ENCODE measurements at places on chromosomes 12 and 14.

GRCh38 chr12:65162609-65163008 is 6.8 kb upstream of the LEMD3 start:
- DNase-seq = no peak

DNA sequence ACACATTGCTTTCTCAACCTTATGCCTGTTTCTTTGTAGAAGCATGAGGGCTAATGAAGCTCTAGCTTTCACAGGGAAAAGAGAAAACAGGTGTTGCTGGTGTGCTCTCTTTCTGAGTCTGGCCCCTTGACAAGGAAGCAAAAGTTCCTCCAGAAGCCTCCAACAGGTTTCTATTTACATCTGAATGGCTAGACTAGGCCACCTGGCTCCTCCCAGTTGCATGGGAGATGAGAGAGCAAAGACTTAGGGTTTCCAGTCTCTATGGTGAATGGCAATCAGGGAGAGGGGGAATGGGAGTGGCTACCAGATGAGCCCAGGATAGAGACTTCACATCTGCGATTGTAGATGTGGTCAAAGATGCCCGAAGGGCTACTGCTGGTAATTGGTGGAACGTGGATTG is 138.1 kb upstream of the PLXNC1 start:
- no peak for DNase-seq

DNA sequence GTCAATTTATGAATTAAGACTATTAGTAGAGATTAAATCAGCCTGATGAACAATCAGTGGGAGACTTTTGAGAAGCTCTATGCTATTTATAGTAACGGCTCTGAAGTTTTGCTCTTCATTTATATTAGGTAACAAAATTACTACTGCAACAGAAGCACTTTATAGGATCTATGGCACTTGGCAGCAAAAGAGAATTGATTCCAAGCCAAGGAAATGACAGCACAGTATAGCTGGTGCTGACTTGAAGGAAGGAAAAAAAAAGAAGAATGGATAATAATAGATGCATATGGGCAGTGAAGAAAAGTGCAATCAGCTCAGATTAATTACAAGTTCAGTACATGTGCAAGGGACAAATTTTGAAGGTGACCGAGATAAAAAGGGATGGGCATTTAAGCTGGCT is 228.2 kb upstream of the PPFIA2 start:
- DNase-seq = no peak

- DNase-seq = no peak
Observed at GRCh38 chr14:34580381-34580780, 40.9 kb upstream of the EAPP start.

- DNase-seq = no peak
Observed at GRCh38 chr12:95820096-95820703, 29.6 kb upstream of the NTN4 start.

- no peak for DNase-seq
Observed at GRCh38 chr12:89047856-89048418, 304.4 kb downstream of the DUSP6 start.

GRCh38 chr12:132257206-132257954 is 72.0 kb downstream of the GALNT9 start:
- DNase-seq = no peak

DNA sequence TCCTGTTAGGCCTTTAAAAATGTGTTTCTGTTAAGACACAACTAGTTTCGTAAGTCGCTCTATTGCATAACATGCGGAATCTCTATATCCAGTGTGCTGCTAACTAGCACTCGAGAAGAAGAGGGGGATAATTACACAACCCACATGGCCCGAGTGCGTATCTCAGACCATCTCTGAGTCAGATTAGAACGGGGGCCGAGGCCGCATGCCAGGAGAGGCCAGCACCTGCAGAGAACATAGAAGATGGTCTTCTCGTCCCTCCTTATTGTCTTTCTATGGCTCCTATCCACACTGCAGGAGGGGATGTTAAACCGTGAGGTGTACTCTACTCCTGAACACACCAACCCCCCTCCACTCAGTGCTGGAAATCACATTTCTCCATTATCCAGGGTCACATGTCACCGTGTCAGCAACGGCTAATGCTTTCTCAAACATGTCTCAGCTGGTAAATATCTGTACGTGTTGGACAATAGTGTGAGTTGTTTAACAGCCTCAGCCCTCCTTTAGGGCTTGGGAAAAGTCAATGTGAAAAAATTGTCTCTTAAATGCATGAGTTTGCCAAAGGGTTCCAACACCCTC is 56.3 kb downstream of the CCDC88C start:
- DNase-seq = no peak

DNA sequence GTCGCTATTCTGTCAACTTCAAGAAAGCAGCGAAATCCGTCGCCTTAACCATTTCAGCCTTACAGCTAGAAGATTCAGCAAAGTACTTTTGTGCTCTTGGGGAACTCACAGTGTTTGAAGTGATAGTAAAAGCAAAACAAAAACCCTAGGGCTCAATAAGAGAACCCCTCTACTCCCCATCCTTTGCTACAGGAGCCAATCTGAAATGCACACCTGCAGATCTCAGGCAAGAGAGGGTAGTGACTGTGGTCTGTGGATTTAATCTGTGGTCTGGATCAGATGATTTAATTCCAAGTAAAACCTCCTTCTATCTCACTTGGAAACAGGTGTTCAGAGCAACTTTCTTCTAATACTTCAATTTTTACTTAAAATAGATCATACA is 422.9 kb upstream of the OR4E1 start:
- no peak for DNase-seq

DNA sequence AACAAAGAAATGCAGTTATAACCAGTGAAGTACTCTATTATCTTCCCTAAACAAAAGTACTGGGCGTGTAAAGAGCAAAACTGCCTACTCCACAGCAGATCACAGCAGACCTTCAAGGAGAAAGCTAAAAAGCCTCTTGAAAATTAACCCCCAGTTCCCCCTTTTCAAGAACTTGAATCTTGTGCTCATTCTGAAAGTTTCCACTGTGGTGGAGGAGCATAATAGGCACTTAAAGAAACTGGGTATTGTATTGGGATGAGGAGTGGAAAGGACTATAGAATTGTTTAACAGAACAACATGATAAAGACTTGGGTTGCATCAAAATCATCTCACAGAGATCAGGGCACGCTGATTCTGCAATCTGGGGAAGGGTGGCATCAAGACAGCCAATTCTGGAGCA is 51.1 kb downstream of the SLC25A47 start:
- DNase-seq = no peak

- no peak for DNase-seq
Observed at GRCh38 chr14:32190673-32191072, 11.2 kb upstream of the RNU6-7 start.

- DNase-seq = no peak
Observed at GRCh38 chr12:94282675-94283074, 134.3 kb downstream of the PLXNC1 start.

- DNase-seq = no peak
Observed at GRCh38 chr12:9779209-9779608, 18.5 kb upstream of the CD69 start.

GRCh38 chr12:123946152-123946515 is 26.5 kb downstream of the CCDC92 start:
- DNase-seq = no peak

GRCh38 chr14:100522616-100523099 is 64.6 kb downstream of the BEGAIN start:
- no peak for DNase-seq

DNA sequence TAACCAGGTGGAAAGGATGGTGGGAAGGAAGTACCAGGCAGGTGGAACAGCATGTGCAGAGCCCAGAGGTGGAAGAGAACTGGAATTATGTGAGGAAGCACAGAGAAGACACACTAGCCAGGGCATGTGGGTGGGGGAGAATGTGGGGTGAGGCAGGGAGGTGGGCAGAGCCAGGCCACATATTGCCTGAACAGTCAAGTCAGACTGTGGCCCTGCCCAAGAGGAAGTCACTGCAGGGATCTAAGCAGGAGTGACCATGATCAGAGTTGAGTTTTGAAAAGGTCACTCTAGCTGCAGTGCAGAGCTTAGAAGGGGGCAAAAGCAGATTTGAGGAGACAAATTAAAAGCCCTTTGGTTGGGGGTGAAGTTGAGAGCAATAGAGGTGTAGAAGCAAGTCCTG is 114.0 kb upstream of the SLC38A2 start:
- no peak for DNase-seq

GRCh38 chr14:53951243-53951626 is 5.4 kb downstream of the BMP4 start:
- no peak for DNase-seq

DNA sequence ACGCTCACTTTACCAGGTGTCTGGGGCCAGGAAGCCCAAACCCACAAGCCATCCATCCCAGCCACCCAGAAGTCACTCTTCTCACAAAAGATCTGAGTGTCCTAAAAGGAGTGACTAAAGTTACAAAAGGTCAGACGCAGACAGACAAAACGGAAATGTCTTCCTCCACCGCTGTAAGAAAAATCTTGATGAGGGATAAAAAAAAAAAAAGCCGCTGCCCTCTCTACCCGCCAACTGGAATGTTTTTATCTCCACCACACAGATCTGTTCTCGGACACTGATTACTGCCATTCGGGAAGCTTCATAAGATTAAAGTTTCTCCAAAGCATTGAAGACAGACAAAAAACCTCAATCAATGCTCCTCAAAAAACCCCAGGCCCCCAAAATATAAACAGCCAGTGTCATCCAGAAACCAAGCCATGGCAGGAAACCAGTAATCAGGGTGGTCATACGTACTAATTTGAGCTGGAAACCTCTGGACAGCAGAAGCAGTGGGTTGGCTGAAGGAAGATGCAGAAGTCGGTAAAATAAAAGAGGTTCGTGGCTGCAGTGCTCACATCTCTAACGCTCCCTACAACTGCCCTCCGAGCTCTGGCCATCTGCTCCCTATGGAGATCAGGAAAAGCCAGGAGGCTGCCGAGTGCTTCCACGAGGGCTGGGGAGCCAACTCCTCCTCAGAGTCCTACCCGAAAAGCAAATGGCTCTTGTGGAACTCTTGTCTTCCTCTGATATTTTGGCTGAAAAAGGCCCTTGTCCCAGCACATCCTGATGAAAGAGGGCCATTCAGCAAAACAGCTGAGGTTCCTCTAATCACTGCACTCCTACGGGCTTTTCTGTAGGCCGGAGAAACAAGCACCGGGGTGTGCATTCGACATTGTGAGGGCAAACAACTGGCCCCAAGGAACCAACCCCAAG is 30.3 kb downstream of the SSH1 start:
- no peak for DNase-seq

GRCh38 chr12:71447691-71448132 is 8.1 kb downstream of the LGR5 start:
- DNase-seq = no peak

- no peak for DNase-seq
Observed at GRCh38 chr14:90293766-90294730, 37.7 kb downstream of the NRDE2 start.

DNA sequence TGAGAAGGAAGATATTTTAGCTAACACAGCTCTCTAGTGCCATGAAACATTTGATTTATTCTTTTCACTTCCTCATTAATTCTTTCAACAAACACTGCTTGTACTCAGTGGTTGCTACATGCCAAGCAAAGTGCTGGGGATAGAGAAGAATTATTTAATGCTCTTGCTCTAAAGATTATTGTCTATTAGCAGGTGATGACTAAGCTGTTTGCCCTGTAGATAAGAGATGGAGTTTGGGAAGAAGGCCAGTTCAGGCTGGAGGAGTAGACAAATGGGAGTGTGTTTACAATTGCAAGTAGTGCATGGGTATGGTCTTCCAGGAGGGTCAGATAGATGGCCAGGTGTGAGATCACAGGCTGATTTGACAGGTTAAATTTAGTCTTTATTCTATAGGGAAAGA is 99.8 kb upstream of the SEL1L start:
- no peak for DNase-seq

DNA sequence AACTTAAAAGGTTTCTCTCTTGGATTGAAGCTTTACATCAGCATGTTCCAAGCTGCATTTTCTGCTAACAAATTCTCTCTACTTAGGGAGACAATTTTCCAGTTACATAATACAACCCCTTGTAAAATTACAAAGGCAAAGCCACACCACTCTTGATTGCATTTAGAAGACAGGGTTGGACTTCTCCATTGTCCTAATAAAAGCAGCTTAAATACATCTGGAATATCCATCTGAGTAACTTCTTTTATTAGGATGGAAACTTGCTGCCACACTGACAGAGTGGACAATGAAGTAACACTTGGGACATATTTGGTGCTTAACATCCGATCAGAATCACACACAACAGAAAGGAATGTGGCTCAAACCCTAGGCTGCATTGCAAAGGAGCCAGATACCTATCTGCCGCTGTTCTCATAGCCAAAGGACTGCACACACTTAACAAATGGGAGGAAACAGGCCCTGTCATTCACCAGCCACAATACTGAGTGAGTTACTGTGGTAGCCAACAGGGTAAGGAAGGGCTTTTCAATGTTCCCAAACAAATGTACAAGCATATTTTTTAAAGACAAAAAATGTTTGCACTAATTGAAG is 157.2 kb downstream of the PAX9 start:
- no peak for DNase-seq

- DNase-seq = no peak
Observed at GRCh38 chr14:42001431-42001830, 394.8 kb downstream of the LRFN5 start.

DNA sequence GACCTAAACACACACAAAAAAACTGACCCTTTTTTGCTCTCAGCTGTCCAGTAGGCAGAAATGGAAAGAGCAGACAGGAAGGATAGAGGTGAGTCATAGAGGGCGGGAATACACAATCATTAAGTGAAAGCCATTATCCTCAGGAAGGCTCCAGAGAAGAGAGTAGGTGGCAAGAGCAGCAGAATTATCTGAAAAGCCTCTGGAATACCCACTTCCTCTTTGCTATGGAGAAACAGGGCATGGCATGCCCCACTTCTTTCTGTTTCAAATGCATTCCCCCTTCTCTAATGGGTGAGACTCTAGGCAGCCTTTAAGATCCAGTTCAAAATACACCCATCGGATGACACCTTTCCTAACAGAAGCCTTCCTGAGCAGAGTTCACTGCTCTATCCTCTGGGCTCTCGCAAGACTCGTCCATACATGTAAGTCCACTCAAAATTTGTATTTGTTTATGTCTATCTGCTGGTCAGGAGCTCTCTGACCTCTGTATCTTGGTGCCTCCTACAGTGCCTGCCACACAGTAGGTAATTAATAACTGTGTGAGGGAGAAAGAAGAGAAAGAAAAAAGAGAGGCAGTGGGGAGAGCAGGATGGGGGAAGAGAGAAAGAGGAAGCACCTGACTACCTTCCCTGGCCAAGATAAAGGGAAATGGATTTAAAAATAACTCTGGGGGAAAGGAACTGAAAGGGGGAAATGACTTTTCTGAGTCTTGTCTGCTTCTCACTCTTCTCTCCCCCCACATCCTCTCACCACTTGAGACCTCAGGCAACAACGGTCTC is 8.5 kb downstream of the KLHL33 start:
- no peak for DNase-seq

GRCh38 chr14:24057867-24058259 is 6.1 kb downstream of the CARMIL3 start:
- no peak for DNase-seq

- no peak for DNase-seq
Observed at GRCh38 chr12:105671720-105672119, 341.2 kb downstream of the C12orf75 start.

DNA sequence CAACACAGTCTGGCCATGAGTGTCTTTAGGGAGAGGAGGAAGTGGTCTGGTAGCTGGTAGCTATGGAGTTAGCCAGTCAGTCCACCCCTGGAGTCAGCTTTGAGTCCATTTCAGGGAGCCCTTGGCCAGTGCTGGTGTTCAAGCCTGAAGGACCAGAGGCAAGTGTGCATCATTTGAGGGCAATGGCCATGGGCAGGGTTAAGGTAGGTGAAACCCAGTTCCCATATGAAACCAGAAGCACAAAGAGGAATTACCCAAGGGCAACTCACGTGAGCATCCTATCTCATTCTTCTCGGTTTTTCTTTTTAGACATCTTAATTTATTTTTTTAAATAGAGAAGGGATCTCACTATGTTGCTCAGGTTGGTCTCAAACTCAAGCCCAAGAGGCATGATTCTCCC is 61.3 kb upstream of the ACTN1 start:
- no peak for DNase-seq

GRCh38 chr12:12563290-12563928 is 746 bp upstream of the DUSP16 start:
- no peak for DNase-seq
